Esophagus squamous epithelium (tissue), 5 donors: ENCODE measurements at places on chromosomes 2 and 18.

- DNase-seq: no peak
Measured at GRCh38 chr2:230809677-230810251, 55.0 kb upstream of the ITM2C start.

- DNase-seq: no peak
Measured at GRCh38 chr2:205688417-205689200, 6.3 kb downstream of the NRP2 start.

- no peak for DNase-seq
Measured at GRCh38 chr2:42999391-42999841, 207.0 kb upstream of the HAAO start.

DNA sequence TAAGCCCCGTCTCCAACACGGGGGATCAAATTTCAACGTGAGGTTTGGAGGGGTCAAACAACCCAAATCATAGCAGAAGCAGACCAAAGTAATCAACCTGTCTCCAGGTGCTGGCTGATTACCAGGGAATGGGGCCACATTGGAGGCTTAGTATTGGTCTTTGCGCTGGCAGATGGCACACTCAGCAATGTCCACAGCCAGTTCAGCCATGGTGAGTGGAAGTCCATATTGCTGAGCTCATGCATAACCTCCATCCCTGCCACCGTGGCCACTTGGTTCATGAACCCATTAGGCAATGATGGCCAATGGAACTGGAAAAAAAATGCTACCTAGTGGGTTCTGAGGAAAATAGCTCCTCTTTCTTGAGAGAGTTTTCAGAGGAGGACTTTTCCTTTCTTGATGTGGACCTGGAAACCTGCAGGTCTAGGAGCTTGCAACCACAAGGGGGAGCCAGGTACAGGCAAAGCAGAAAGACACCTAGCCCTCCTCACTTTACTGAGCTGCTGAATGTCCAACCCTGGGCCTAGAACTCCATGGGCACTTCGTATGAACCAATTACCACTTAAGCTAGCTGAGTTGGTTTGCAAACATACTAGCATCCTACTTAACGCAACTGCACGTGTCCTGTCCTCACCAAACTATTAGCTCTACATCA is 128.0 kb upstream of the GYPC start:
- DNase-seq: no peak

- no peak for DNase-seq
Measured at GRCh38 chr2:181857483-181857882, 34.0 kb upstream of the ITPRID2 start.

DNA sequence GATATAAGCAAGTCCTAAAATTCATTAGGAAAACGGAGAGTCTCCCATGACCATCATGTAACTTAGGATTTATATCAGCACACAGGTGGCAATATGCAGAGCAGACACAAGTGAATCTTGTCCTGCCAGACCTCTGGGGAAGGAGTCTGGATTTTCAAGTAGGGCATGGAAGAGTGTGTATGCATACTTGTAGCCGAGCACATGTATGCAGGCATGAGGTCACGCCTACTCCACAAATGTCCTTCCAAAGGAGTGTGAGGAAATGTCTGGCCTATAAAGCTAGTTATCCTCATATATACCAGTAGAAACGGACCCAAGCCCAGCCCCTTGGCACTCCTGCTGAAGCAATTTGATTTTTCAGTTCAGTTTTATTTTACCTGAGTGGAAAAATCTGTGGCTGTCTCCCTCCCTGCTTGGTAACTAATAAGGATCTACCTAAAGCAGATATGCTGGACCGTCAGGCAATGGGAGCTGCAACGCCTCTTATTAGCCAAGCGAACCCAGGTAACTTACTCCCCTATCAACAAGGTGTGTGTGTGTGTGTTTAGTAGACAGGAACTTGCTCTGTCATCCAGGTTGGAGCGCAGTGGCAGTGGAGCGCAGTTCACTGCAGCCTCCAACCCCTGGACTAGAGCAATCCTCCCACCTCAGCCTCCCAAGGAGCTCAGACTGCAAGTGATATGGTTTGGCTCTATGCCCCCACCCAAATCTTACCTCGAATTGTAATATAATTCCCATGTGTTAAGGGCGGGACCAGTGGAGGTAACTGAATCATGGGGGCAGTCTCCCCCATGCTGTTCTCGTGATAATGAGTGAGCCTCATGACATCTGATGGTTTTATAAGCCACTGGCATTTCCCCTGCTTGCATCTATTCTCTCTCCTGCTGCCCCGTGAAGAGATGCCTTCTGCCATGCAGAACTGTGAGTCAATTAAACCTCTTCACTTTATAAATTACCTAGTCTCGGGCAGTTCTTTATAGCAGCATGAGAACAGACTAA is 2.8 kb downstream of the STAT1 start:
- DNase-seq: no peak

DNA sequence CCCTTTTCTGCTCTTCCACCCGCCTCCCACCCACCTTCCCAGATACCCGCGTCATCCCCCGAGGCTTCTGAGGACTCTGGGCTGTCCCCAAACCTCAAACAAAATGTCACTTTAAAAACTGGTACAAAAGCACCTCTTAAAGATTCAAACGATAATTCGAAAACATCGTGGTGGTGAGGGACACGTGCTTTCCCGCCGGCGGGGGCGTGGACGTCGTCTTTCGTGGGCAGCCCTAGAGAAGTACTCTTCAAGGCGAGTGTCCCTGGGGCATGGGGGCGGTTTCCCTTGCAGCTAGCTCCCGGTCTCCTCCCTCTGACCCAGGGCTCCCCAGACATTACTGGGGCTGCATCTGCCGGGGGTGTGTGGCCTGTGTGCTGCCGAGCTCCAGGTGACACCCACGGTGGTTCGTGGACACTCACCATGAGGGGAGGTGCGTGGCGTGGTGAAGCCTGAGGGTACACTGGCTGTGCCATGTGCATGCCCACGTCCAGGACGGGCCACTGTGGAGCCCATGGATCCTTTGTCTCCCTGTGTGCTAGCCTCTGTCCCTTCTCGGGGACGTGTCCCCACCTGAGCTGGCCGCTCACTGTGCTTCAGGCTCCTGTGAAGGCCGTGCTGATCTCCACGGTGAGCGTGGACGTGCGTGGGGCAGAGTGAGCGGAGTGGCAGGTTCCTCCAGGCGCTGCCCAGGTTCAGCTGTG is 117.8 kb downstream of the NFATC1 start:
- DNase-seq: no peak

DNA sequence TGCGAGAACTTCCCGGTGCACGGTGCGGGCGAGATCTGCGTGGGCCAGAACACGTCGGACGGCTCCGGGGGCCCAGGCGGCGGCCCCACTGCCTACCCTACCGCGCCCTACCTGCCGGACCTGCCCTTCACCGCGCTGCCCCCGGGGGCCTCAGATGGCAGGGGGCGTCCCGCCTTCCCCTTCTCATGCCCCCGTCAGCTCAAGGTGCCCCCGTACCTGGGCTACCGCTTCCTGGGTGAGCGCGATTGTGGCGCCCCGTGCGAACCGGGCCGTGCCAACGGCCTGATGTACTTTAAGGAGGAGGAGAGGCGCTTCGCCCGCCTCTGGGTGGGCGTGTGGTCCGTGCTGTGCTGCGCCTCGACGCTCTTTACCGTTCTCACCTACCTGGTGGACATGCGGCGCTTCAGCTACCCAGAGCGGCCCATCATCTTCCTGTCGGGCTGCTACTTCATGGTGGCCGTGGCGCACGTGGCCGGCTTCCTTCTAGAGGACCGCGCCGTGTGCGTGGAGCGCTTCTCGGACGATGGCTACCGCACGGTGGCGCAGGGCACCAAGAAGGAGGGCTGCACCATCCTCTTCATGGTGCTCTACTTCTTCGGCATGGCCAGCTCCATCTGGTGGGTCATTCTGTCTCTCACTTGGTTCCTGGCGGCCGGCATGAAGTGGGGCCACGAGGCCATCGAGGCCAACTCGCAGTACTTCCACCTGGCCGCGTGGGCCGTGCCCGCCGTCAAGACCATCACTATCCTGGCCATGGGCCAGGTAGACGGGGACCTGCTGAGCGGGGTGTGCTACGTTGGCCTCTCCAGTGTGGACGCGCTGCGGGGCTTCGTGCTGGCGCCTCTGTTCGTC is 1.7 kb downstream of the FZD7 start:
- DNase-seq: no peak

DNA sequence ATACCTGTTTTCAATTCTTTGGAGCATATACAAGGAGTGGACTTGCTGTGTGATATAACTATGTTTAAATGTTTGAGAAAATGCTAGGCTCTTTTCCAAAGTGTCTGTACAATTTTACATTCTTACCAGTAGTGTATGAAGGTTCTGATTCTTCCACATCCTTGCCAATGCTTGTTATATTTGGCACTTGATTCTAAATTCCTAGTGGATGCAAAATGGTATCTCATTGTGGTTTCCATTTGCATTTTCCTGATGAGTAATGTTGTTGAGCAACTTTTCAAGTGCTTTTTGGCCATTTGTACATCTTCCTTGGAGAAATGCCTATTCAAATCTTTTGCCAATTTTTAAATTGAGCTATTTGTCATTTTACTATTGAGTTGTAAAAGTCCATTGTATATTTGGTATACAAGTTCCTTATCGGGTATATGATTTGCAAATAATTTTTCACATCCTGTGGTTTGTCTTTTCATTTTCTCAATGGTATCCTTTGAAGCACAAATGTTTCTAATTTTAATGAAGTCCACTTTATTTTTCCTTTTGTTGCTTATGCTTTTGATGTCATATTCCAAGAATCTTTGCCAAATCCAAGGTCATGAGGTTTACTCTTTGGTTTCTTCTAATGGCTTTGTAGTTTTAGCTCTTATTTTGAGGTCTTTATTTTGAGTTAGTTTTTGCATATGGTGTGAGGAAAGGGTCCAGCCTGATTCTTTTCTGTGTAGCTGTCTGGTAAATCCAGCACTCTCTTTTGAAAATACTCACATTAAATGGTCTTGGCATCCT is 33.2 kb upstream of the CWC22 start:
- no peak for DNase-seq

DNA sequence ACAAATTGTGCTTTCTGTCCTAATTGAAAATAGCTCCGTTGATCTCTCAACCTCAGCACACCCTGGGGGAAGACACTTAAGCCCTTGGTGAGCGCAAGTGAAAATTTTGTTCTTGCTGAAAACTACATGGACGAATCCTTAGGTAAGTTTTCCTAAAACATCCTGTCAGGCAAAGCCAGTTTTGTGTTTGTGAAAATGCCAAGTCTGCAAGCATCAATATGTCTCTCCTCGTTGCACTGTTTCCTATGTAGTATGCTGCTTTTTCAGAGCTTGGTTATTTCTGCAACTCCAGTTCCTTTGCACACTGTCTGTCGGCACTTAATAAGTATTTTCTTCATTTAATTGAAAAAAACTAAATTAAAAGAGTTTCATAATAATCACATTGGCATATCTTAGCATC is 146.9 kb upstream of the POU3F3 start:
- DNase-seq: no peak

- DNase-seq: no peak
Measured at GRCh38 chr18:52160636-52161035, 179.4 kb upstream of the DCC start.

- no peak for DNase-seq
Measured at GRCh38 chr18:56799756-56800155, 148.6 kb downstream of the WDR7 start.

DNA sequence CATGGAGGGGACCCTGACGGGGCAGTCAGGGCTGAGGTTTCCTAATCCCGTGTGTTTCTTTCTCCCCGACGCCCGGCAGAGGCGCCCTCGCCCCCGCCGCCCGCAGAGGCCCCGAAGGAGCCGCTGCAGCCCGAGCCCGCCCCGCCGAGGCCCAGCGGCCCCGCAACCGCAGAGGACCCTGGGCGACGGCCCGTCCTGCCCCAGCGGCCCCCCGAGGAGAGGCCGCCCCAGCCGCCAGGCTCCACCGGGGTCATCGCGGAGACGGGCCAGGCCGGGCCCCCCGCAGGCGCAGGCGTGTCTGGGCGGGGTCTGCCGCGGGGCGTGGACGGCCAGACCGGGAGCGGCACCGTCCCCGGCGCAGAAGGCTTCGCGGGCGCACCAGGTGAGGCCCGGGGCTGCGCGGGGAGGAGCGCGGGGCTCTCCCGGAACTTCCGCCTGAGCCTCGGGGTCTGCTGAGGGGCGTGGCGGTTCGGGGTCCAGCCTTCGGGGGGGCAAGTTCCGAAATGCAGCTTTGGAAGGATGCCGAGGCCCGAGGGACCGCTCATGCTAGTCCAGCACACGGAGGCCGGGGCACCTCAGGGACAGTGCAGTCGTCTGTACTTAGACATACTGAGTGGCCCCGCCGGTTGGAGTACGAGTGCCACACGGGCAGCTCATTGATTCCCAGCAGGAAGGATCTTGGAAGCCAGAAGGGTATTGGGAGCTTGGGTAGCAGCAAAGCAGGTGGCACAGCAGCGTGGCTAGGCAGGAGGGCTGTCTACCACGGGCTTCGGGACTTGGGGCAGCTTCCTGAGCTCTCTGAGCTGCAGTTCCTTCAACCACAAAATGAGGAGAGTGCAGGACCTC is 60.1 kb downstream of the EMILIN2 start:
- DNase-seq: no peak

DNA sequence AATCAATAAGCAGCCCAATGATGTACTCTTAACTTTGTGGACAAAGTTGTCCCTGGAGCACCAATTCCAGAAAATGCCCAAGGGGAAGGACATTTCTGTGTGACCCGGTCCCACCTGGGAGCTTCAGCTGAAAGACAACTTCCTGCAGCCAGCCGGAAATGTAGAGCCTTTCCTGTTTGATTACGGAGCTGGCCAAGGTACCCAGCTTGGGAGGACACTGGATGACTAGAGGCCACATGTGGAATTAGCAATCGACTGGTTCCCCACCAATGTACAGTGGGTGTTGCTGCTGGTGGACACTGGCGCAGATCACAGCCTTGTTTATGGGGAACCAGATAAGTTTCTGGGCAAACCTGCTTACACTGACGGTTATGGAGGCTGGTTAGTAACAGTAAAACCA is 53.0 kb upstream of the ZC3H15 start:
- no peak for DNase-seq

DNA sequence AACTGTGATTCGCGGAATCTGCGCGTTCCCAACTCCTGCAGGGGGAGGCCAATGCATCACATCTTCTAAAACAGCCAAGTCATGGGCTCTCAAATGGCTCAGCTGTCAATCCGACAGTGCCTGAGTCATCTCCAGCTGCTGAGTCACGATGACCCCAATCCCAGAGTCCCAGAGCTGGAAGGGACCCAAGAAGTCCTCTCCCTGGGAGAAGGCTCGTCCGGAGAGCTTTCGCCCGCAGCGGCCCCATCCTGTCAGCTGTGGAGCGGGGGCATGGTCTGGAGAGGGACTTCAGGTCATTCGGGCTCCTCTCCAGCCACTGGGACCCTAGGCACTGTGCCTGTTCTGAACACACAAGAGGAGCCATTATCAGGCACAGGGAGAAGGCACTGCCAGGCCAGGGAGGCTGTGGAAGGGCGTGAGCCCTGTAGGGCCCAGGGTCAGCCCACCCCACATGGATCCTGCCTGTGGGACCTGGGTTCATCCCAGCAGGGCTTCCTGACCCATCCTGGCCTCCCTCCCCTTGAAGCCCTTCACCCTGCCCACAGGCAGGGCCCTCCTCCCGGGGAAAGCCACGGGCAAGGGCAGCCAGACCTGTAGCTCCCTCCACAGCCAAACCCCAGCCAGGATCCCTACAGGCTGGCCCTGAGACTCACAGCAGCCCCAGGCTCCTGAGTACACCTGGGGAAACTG is 47.6 kb upstream of the GPC1 start:
- no peak for DNase-seq

DNA sequence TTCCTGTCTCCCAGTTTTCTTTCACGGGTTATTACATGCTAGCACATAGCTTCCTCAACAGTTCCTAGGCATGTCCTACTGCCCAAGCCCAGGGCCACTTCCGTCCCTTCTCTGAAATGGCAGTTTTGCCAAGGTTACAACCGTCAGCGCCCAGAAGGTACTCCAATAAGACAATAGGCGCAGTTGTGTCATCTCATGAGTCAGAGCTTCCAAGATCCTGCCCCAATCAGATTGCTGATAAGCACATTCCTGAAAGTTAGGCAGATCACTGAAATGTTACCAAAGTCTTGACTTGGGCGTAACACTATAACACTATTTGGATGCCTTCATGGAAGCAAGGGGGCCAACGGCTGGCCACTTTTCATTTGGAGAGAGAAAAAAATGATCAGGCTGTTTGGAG is 34.2 kb downstream of the GKN2 start:
- DNase-seq: no peak
